ENCODE measurements at places on chromosomes 11 and 22.

GRCh38 chr11:47948137-47948536 is 32.2 kb upstream of the PTPRJ start:
- no peak for DNase-seq

DNA sequence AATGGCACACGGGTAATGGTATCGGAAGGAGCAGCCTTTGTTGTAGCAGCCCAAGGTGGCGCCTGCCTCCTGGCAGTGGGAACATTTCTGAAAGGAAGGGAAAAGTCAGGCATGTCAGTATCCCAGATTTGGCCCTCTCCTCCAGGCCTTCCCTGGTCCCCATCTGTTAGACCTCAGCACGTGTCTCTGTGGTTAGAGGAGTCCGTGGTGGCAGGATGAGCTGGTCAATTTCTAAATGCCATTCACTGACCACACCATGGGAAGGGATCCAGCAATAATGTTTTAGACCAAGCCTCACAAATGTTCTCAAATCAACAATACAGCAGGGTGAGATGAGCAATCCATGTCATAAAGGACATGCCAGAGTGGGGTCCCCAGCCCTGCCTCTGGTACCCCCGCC is 49.0 kb upstream of the CYP2D6 start:
- no peak for DNase-seq

- no peak for DNase-seq
Observed at GRCh38 chr11:45894555-45895247, 9.2 kb downstream of the MAPK8IP1 start.

DNA sequence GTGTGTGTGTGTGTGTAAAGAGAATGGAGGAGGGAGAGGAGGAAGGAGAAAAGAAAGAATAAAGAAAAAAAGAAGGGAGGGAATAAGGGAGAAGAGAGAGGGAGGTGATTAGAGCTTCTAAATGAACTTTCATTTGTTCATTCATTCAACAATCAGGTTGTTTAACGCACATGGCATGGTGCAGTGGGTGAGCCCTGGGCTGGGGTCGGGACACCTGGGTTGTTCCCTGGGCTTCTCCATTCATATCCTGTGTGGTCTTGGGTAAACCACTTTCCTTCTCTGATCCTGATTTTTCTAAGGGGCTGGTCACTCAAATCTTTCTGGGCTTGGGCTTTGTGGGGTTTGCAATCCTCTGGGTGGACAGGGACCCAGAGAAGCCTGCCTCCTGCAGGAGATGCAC is 47.9 kb upstream of the CD82 start:
- DNase-seq, result no peak

GRCh38 chr11:11459578-11459977 is 106.5 kb upstream of the CSNK2A3 start:
- DNase-seq, result no peak

GRCh38 chr11:66842501-66842895 is 743 bp upstream of the RCE1 start:
- no peak for DNase-seq

- DNase-seq, result no peak
Observed at GRCh38 chr22:30249049-30250038, 2.8 kb upstream of the LIF start.

GRCh38 chr11:126339863-126340434 is 15.5 kb upstream of the ST3GAL4 start:
- no peak for DNase-seq

DNA sequence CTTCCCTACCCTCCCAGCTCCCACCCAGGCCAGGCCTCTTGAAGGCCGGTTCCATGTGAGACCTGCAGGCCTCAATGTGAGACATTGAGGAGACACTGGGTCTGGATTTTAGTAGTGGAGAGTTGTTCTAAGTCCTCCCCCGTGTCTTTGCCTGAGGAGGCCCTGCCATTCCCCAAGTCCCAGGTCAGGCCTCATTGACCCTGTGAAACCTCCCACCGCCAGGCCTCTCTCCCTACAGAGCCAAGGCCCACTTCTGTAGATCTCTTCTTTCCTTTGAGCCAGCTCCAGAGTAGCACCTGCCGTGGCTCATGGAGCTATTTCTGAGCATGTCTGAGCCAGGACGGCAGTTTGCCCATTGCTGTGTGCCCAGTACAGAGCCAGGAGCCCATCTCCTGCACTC is 1419.6 kb downstream of the TBC1D22A start:
- no peak for DNase-seq

GRCh38 chr11:99534812-99535211 is 514.1 kb downstream of the CNTN5 start:
- no peak for DNase-seq

GRCh38 chr11:35784699-35785098 is 122.1 kb downstream of the TRIM44 start:
- DNase-seq, result no peak

DNA sequence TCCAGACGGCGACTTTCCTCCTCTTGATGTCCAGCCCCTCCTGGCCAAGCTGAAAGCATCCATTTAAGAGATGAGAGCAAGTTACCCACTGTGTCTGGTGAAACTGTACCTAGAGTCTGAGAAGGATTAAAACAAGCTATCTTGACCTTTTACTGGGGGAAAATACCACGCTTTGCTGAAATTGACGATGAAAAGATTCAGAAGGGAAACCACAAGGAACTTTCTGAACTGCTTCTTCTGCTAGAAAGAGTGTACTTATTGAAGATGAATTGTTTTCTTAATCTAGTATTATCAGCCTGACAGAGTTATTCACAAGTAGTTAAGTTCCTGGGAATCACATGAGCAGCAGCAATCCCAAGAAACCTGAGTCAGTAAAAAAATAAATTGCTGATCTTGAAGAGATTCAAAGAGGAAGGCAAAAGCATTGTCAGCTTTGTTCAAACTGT is 13.1 kb upstream of the MS4A6A start:
- no peak for DNase-seq

GRCh38 chr11:637333-637592 is 194 bp downstream of the DRD4 start:
- no peak for DNase-seq

DNA sequence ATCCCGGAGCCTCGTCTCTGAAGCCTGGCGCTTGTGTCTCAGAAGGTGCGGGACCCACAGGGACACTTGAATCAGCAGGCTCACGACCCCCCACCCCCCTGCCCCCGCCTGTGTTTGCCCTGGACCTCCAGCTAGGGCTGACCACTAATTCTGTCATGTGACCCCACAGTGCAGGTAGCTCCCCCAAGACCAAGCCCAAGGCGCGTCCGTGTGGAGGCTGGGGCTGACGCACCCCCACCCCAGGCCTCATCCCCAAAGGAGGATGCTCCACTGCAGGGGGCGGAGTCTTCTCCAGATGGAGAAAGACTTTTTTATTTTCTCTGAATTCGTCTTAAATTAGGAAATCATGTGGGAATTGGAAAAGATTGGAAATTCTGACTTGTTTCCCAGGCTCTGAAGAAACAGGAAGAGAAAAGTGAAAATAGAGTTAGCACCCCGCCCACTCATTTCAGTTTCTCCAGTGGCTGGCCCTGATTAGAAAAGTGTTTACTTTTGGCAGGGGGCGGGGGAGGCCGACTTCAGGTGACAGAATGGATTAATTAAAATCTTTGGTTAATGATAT is 1.0 kb upstream of the RELA start:
- DNase-seq, result peak; percentile 34

GRCh38 chr11:101909087-101909486 is 5.7 kb upstream of the CEP126 start:
- DNase-seq, result no peak

- DNase-seq, result no peak
Observed at GRCh38 chr11:9834291-9834690, 170.4 kb downstream of the SWAP70 start.

DNA sequence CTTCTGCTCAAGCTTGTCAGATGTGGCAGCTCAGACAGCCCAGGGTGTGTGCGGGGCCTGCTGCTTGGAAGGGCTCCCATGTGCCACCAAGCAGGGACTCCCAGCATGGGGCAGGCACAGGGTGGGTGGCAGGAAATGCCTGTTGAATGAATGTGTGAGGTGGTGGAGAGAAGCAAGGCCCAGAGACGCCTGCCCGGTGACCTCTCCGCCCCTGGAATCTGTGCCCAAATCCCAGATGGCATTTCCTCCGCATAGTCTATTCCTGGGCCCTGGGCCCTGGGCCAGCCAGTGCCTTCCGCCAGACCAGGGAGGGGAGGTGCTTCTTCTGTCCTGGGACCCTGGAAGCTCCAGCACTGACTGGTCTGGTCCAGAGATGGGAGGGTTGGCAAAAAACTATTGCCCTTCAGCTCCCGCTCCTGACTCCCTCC is 3.7 kb downstream of the CST6 start:
- DNase-seq, result no peak

DNA sequence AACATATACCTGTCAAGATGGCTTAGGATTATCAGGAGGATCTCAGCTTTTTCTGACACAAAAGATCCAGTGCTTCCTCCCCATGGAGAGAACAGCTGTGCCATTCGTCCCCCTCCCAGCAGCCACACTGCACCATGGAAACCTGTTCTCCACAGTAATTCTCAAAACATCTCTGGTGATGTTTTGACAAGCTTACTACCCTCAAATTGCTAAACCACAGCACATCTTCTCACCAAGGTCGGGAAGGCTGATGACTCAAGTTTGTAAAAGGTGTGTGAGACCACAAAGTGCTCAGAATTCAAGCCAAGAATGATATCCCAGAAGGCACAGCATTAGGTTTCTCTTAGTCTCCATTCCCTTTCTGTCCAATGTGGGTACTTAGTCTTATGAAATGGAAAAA is 3.9 kb upstream of the RAB38 start:
- no peak for DNase-seq

GRCh38 chr11:131470216-131470925 is 100.0 kb downstream of the NTM start:
- no peak for DNase-seq

- no peak for DNase-seq
Observed at GRCh38 chr22:39646398-39647063, 76.0 kb downstream of the CACNA1I start.

GRCh38 chr11:75469785-75470405 is 36.9 kb upstream of the KLHL35 start:
- no peak for DNase-seq

DNA sequence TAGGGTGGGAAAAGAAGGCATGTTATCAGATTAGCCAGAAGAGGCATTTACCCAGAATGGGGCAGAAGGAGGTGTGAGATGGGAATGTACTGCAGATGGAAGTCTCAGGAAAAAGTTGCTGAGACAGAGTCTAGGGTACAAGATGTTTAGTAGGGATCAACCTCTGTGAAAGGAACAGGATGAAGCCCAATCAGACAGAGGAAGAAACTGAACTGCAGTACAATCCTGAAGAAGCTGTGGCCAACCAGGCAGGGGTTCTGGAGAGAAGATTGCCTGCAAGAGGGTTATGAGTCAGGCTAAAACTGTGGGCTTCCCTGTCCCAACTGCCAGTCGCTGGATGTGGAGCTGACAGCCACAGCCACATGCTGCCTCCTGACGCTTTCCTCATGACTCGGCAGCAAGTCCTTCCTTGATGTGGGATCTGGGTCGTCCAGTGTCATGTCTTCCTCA is 64.0 kb downstream of the CWC15 start:
- DNase-seq, result no peak

GRCh38 chr11:101880222-101880621 is 34.6 kb upstream of the CEP126 start:
- no peak for DNase-seq

GRCh38 chr22:29124777-29125442 is 52.1 kb downstream of the KREMEN1 start:
- no peak for DNase-seq

- no peak for DNase-seq
Observed at GRCh38 chr11:91859666-91860065, 365.0 kb upstream of the FAT3 start.

DNA sequence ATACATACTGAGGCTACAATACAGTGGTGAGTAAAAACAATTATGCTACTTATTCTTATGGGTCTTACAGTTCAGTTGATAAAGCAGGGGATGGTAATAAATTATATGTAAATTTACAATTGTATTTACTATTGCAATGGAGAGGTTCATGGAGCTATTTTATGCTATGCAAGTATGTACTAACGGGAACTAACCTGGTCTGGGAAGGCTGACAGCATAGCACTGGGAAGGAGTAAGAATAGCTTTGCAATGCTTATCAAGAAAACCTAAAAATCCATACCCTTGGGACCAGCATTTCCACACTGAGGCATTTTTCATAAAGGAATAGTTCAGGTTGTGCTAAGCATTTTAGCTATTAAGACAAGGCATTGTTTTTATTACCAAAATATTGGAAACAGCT is 700.6 kb downstream of the NELL1 start:
- no peak for DNase-seq

GRCh38 chr11:120606211-120607010 is 94.9 kb downstream of the GRIK4 start:
- no peak for DNase-seq

DNA sequence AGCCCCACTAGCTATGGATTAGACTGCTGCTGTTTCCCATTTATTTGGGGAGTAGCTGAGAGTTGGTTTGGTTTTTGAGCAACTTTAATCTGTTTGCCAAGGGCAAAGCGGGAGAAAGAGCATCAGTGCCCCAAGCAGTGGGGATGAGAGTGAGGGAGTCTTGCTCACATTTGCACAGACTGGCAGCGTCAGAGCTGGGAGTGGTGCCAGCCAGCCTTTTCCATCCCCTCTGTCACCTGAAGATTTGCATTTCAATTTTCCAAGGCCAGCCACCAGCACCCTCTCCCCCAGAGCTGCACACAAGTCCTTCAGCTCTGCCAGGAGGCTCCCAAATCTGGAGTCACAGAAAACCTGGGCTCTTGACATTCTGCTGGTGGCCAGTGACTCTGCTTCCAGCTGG is 21.0 kb upstream of the UVRAG start:
- DNase-seq, result no peak

- DNase-seq, result no peak
Observed at GRCh38 chr11:2128511-2129307, 10.5 kb downstream of the IGF2 start.

DNA sequence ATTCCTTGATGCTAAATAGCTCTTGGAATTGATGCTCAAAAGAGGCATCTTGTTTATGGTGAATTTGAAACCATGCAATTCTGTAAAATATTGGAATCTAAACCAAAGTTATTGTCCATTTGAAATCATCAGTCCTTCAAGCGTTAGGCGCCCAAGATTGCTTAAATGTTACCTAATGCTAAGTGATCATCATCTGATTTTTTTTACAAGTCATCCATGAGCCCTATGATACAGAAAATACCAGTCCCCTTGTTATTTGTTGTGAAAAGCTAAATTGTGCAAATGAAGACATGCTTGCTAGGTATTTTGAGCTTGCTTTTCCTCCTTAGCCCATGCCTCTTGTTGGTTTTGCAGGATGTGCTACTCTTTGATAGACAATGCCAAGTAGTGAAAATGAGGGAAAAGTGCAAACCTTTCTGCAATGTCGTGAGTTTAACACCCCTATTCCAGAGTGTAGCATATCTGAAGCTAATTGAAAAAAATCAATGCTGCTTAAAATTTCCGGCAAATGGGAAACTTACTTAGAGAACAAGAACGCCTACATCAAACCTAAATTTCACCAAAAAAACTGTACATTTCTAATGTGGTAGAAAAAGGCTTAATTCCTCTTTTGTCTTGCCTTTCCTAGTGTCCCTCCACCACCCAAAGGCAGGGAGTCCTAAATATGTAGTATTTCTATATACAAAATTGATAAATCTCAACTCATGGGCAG is 1.9 kb downstream of the GRK3 start:
- no peak for DNase-seq

DNA sequence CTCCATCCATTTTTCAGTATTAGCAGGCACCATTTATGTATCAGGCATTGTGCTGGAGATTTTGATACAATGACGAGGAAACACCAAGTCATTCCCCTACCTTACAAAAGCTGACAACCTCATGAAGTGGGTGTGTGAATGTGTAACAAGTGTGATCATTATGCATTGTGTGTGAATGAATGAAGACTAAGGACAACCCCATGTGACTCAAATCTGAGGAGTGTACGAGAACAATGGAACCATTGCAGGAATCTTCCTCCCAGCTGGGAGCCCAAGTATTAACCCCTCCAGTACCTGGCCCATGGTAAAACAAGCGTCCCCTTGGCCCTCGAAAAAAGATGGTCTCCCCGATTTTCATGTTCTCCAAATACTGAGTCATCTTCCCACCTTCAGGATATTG is 4.4 kb downstream of the CYB5R2 start:
- DNase-seq, result no peak

All from central memory CD4-positive, alpha-beta T cell (primary cell).